Stimulated activated CD8-positive, alpha-beta memory T cell treated with anti-CD3 and anti-CD28 coated beads, Interleukin-2, amount 100 ng/mL, for 1 hour (primary cell): ENCODE measurements at places on chromosomes 4 and X.

GRCh38 chr4:138953961-138954371, 61.6 kb upstream of the NOCT start:
- no peak for DNase-seq

DNA sequence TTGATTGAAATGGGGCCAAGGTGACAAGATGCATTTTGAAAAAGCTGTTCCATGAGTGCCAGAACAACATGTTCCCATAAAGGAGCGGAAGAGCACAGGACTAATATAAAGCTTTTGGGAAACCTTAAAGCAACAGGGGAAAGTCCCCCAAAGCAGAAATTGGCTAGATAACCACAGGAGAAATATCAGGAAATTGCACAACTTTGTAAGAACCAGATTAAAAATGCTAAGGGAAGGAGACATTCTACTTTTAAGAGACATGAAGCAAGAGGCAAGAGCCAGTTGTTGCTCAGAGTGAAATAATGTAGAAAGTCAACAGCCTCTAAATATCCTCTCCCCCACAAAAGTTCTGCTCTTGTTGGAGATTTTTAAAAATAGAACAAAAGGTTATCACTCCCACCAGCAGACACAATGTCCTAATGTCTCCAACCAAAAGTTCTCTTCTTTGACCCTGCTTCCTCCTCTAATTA, 85.2 kb upstream of the LNX1 start:
- no peak for DNase-seq

DNA sequence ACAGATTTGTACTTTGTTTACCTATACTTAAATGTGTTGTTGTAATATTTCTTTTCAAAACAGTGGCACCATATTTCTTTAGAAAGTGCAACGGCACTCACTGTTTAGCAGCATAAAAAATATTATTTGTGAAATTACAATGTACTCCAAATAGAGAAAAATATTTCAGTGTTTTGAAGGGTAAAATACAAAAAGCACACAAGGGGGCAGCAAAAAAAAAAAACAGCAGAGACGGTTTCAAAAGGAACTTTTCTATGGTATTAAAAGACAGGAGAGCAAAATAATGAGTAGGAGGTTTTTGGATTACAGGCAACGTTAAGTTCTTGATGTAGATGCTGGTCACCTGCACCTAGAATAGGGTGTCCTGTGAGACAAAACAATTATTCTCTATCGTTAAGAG, 2.0 kb downstream of the NUDT11 start:
- no peak for DNase-seq

GRCh38 chr4:86976801-86977485, 42.1 kb downstream of the AFF1 start:
- DNase-seq = no peak

DNA sequence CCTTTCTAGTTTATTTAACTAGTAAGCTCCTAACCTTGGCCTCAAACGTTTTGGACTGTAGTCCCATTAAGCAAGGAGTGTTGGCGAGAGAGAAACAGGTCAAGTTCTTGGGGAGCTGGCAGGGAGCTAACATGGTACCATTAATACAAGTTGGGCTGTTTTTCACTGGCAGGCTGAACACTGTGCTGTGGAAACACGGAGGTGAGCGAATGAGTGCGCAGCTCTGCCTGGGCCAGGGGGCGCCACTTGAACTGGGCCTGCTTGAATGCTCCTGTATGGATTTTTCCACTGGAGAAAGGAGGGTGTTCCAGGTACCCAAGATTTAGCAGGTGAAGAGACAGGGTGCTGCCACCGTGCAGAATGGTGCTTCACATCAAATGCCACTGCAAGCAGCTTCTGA, 7.4 kb upstream of the SMS start:
- DNase-seq = no peak

DNA sequence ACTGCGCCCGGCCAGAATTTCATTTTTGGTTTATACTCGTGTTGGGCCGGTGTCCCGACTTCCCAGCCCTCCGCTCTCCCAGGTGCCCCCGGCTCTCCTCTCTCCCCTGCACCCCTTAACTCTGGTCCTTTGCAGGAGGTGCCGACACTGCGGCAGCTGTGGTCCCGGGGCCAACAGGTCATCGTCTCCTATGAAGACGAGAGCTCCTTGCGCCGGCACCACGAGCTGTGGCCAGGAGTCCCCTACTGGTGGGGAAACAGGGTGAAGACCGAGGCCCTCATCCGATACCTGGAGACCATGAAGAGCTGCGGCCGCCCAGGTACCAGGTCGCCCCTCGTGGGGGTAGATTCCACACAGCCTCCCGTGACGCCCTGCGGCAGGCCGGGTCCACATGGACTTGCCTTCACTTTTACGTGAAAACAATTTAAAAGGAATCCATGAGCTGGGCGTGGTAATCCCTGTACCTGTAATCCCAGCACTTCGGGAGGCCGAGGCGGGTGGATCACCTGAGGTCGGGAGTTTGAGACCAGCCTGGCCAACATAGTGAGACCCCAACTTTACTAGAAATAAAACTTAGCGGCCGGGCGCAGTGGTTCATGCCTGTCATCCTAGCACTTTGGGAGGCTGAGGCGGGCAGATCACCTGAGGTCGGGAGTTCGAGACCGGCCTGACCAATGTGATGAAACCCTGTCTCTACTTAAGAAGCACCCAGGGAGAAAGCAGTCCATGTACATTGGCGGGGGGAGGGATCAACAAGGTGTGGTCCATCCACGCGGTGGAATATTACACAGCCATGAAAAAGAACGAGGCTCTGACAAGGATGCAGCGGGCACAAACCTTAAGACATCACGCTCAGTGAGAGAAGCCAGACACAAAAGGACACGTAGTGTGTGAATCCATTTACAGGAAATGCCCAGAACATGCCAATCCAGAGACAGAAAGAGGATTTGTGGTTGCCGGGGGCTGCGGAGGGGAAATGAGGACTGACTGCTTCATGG, 12.0 kb downstream of the PLCXD1 start:
- no peak for DNase-seq

GRCh38 chr4:145182222-145182621, 1.8 kb upstream of the OTUD4 start:
- DNase-seq = no peak

GRCh38 chrX:63920875-63921274, 135.9 kb upstream of the ARHGEF9 start:
- DNase-seq = no peak

- DNase-seq = no peak
These were observed 49.8 kb downstream of the WDR19 start for GRCh38 chr4:39232100-39232499.

DNA sequence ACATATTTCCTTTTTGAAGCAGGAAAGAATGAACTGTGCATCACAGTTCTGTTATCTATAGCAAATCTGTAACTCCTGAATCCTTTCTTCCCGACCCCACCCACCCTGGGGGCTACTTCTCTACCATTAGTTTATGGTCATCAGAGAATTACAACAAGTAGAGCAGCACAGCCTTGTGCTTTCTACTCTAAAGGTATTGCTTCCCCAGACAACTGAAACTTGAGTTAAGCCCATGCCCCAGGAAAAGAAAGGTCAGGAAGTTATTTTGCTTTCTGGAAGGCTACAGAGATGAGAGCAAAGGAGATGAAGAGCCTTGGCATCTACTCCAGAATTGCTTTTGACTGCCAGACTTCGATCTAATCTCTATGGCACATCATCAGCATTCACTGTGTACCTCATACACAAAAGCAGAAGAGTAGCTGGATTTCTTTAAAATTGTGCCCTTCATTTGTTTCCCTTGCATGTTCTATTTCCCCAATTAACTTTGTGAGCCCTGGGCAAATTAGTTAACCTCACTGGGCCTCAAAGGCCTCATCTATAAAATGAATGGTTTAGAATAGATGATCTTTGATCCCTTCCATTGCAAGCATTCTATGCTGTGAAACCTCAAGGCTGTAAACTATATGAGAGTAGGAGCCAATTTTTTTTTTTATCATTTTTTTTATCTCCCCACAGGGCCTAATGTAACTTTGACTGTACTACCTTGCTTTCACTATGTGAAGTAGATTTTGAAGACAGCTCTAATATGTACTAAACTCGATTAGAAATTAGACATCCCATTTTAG, 595.6 kb downstream of the RPA4 start:
- DNase-seq = no peak

DNA sequence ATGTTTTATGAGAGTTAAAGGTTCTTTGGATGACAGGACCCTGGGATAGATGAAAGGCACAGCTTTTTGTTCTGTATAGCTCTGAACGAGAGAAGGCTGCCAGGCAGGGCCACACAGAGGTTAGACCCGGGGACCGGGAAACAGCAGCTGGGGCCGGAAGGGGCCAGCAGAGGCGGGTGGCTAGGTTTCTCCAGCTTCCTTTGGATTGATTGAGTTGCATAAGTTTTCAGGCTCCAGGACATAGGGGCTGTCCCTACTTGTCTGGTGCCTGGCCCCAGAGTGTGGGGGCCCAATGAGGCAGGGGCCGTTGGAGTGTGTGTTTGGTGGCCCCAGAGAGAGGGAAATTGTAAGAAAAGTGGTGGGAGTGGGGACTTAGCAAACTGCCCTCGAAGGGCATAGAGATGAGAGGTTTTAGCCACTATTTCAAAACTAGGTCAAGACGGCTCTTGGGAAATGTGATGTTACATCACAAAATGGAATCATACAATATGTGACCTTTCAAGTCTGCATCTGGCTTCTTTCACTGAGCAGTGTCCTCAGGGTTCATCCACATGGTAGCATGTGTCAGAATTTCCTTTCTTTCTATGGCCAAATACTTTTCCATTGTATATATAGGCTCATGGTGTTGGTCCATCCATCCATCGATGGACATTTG, 3.7 kb downstream of the ZFP92 start:
- no peak for DNase-seq

- no peak for DNase-seq
These were observed 112.6 kb downstream of the EFNB1 start for GRCh38 chrX:68941385-68941952.

GRCh38 chr4:38930204-38930603, 62.6 kb downstream of the FAM114A1 start:
- no peak for DNase-seq

DNA sequence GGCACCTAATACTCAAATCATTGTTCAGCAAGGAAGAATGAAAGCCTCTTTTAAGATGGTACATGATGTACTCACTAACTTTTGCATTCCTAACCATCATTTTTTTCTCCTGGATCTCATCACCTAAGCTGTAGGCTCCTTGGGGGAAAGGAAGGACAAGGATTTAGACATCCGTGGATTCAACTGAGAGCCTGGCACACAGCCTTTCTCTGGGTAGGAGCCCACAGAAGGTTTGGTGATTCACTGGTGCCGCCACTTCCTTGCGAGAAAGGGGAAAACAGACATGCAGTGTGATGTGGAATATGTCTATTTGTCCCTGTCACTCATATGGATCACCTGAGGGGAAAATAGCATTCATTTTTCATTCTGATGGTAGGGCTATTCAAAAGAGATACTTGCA, 147.3 kb downstream of the PCDH7 start:
- DNase-seq = no peak

- no peak for DNase-seq
These were observed 248.9 kb downstream of the BCOR start for GRCh38 chrX:39848900-39849299.

- DNase-seq = no peak
These were observed 66.7 kb upstream of the VCX2 start for GRCh38 chrX:8237718-8238117.

DNA sequence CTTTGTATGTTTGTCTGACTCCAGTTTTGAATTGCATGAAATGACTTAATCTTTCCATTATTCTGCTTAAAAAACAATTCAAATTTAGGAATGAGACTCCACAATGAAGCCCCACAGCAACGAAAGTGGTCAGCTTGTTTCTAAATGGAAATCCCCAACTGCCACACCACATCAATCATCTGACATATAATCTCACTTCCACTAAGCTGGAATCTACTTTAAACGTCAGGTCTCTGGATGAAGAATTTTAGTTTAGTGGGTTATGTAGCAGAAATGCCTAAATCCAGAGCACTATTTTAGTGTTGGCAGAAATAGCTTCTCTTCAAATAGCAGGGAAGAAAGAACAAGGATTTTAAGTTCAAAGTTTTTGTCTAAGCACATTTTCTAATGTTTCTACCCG, 1.7 kb upstream of the BMP2K start:
- DNase-seq = no peak

DNA sequence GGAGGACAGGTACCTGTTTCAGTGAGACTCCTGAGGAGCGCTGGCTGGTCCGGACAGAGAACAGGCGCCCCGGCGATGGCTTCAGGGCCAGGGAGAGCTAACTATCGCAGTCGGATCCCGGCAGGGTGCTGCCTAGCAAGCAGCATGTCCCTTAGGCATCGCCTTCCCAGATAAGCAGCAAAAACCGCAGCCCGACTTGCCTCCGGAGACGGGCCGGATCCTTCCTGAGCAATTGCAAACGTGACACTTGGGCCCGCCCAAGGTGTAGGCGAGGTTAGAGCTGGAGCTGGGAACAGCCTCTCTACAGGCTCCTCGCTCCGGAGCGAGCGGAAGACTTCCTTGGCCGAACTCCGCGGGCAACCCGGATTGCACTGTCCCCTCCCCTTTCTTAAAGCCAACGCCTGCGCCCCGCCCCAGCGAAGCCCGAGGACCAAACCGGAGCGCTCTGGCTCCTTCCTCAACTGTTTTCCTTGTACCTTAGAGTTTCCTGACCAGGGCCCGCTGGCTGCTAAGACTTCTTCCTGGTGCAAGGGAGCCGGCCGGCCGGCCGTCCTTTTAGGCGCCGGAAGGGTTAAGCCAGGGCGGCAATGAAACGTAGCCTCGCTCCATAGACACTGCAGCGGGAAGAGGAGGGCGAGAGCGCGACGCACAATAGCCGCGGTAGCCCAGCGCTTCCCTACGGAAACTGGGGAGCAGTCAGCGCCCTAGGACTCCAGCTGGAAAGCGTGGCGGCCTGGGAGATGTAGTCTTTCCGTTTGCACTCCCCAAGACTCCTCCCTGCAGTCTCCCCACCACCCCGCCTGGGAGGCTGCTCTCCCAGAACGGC, at the start of gene OPHN1:
OPHN1 (minus strand) TSS at position 341 of the 826 bp plus-strand sequence. CDS start 475 bp downstream, outside the sequence.
- no peak for DNase-seq

DNA sequence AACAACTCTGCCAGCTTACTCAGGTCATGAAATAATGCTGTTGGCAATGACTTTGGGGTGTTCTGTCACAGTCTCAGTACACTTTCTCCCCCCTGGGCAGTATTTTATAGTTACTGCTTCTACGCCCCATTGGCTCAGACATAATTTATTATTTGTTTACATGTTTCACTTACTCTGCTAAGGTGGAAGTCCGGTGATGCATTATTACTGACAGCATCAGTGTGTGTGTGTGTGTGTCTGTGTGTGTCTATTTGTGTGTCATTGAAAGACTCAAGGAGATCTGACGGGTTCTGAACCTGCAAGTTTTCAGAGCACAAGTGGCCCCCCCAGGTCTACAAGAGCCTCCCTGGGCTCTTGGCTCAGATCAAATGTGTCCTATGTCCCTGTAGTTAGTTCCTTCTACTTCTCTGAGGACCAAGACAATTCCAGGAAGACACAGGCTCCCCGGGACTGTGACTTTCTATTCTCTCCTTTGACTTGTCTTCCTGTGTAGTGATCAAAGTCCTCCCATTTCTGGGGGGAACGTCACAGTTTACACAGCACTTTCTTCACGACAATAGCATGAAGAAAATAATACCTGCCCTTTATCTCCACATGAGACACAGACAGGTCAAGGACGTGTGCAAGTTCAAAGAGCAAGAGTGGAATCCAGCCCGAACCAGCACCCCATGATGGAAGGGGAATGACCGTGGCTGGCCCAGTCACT, 283.7 kb upstream of the GATB start:
- DNase-seq = no peak

- no peak for DNase-seq
These were observed 232.2 kb downstream of the TMA16 start for GRCh38 chr4:163726641-163727040.
